ENCODE measurements at places on chromosomes 6 and 20.

- DNase-seq = no peak
Measured at GRCh38 chr20:14375416-14375985, 38.1 kb upstream of the FLRT3 start.

- no peak for DNase-seq
Measured at GRCh38 chr6:148973538-148974208, 226.8 kb downstream of the UST start.

DNA sequence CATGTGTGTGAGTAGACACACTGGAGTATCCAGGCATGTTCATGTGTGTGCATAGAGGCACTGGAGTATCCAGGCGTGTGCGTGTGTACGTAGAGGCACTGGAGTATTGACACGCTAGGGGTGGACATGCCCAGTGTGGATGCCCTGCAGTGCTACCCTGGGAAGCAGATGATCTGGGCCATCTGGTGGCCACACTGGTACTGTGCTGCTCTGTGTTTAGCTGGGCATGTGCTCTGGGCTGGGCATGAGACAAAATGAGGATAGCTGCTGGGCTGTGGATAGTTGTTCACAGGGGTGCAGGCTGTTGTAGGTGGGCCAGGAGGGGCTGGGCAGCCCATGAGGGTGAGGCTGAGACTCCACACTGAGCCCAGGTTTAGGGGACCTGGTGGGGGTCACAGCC lies 24.0 kb upstream of the NPBWR2 start:
- no peak for DNase-seq

- DNase-seq = no peak
Measured at GRCh38 chr6:45595010-45595851, 217.5 kb upstream of the SUPT3H start.

- DNase-seq = no peak
Measured at GRCh38 chr20:3812975-3813847, 7.1 kb upstream of the AP5S1 start.

DNA sequence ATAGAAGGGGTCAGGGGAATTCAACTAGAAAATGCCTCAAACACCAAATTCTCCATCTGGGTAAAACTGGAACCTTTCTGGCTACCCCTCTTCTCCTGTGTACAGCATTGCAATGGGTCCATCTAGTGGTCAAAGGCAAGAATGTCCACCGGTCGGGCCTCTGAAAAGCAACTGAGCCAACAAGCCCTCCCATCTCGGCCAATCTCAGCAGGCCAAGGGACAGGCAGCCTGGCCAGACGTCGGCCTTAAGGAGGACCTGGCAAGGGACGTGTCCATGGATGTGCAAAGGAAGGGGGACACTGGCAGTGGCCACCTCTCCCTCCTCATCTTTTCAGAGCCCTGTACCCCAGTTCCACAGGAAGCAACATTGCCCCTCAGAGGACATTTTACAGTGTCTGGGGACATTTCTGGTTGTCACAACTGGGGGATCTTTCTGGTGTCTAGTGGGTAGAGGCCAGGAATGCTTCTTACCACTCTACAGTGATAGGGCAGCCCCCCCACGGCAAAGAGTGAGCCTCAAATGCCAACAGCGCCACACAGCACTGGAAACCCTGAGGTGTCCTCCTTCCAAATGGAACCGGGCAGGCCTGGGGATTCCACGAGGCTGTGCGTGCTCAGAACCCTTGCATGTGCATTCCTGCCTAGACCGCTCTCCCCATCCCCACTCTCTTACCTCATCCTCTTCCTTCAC lies 99.8 kb upstream of the FOXA2 start:
- peak; percentile 38 for DNase-seq
